ENCODE measurements at places on chromosomes 6 and 20.

DNA sequence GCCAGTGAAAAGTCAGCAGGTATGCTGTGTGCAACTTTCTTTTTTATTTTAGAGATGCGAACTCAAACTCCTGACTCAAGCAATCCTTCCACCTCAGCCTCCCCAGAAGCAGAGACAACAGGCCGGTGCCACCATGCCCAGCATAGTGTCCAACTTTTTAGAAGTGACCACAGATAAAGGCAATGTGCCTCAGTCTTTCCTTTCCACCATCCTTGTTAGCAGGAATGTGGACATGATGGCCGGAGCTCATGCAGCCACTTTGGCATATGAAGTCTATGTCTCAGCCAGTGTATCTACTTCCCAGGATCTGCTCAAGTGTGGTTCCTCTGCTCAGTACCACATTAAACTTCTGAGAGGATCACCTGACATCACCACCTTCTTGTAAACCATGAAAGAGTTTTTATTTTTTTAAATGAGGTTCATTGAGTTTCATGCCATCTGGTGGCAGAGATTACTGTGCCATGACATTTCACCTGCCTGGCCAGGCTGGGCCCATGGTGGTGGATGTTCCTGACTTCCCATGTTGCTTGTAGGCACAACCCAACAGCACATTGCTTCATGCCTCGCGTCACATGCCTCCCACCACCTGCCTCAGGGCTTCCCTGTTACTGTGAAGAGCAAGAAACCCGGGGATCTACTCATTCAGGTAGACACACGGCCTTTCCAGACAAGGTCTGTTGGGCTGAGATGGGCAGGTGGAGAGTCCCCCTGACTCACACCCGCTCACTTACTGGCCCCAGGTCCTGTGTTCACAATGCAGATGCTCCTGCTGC is 216.5 kb downstream of the LY86 start:
- ATAC-seq, result no peak

GRCh38 chr6:117483004-117483644 is 650 bp downstream of the DCBLD1 start:
- ATAC-seq, result peak; percentile 56

GRCh38 chr6:149903938-149904611 is 6.2 kb upstream of the RAET1E start:
- ATAC-seq, result no peak

GRCh38 chr6:43658161-43658560 is 13.3 kb downstream of the RSPH9 start:
- no peak for ATAC-seq

GRCh38 chr20:1965520-1966351 is 28.1 kb downstream of the PDYN start:
- ATAC-seq, result peak; percentile 65

GRCh38 chr6:167130008-167130677 is 7.2 kb downstream of the CCR6 start:
- ATAC-seq, result no peak
